LHCN-M2 (cell line): ENCODE measurements at places on chromosomes 4 and X. TPM values are rescaled to one million over a fixed set of nuclear protein-coding genes. Genes with fewer than 3 reads are reported as not detected.

The SYN1 gene
- total RNA-seq, result 0.17 and 0.51 TPM in 2 replicates

The AFP gene
- total RNA-seq, result 0.58 TPM in 1 of 2 replicates, not detected in the other

DNA sequence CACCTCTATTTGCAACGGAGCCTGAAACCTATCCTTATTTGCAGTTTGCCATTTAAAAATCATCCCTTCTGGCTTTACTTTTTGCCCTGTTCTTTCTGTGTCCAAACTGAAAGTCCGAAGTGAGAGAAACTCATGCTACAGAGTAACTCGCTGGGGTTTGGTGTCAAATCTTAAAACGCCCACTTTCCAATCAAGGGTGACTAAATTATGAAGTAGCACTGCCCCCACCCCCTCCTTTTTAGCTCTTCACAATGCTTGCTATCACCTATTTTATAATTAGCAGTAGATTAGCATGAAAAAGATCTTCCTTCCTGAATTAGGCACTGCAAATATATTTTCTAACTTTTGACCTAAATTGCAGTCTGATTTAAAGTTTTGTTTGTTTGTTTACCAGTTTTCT lies 52.5 kb downstream of the VGLL1 start:
- DNase-seq, result no peak

DNA sequence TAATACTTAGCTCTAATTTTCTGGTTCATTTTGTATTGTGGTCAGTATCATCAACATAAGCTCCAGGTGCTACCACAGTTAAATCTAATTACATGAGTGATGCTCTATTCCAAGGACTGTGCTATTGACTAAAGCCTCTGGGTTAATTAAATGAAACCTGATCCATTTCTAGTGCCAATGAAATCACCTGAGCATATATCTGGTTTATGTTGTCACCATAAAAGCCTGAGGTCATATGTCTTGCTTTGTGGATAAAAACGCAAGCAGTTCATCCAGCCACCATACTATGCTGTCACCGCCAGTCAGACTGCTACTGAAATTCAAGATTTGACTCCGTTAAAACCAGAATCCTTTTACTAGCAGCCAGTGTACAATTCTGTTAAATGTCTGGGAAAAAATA lies 64.2 kb upstream of the ZNF518B start:
- DNase-seq, result no peak

The TRAM1L1 gene
- total RNA-seq, result 6.9 TPM in 2 replicates

The MAGEC3 gene
- total RNA-seq, result 0.23 TPM in 1 of 2 replicates, not detected in the other

DNA sequence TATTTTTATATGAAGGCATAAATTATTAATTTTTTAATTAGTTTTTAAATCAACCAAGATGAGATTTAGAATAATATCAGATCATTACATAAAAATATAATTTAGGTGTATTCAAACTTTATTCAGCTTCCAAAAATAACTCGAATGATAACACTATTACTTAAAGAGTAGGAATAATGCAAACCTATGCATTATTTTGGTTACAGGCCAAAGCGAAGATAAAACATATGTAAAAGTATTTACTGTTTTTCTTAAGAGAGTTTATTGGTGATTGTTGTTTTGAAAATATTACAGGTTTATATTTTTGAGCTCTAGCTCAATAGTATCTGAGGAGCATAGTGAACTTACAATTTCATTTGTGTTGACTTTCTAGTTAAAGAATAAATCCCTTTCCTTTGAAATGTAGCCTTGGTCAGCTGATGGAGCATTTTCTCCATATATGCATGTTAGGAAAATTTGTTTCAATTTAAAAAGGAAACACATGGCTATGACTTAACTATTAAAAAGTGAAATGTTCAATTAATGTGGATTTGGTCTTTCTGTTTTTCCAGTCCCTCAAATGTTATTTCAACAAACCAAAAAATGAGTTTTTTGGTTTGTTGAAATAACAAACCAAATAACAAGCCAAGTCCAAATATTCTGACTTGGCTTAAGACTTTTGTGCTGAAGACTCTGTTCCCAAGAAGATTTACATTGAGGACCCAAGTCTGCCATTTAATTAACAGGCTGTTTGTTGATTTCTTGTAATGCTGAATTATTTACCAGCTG lies 346.9 kb downstream of the ARHGAP24 start:
- no peak for DNase-seq

DNA sequence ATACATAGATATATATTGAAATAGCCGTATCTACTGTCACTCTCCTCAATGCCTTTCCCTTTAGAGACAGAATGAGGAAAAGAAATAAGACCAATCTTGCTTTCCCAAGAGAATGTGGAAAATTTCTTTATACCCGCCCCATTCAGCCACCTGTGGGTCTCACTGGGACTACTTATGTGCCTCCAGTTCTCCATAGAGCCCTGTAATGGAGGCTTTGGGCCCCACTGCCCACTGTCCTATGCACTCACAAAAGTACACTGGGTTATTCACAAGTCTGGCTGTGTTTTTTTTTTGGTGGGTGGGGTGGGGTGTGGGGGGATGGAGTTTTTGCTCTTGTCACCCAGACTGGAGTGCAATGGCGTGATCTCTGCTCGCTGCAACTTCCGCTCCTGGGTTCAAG lies 70.4 kb upstream of the ELOVL6 start:
- no peak for DNase-seq

The LRIT3 gene
- total RNA-seq, result not detected in 2 replicates

The GPAT3 gene
- 1.5 and 2.3 TPM in 2 replicates for total RNA-seq

The DUX4 gene
- total RNA-seq, result not detected in 2 replicates

- DNase-seq, result no peak
These were observed 46.4 kb downstream of the SLC9A6 start for GRCh38 chrX:136031626-136032025.

GRCh38 chr4:145176641-145177432 lies 3.6 kb downstream of the OTUD4 start:
- peak; percentile 28 for DNase-seq

DNA sequence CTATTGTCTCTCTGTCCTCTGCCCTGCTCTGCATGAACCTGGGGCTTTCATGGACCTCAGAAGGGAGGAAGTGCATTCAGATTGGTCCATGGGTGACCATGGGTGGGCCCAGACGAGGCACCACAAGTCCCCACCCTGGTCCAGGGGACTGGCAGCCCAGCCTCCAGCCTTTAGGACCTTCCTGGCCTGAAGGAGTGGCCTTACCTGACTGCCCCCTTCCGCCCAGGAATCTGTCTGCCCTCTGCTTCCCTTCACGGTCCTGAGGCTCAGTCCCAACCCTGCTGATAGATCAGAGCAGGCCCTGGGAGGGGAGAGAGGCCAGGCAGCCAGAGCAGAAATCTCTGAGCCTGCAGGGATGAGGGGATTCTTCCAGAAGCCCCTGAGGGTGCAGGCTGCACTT lies 455.4 kb downstream of the PCDH18 start:
- DNase-seq, result no peak

The SSX1 gene
- total RNA-seq, result not detected in 2 replicates

The SPANXA1 gene
- not detected in 2 replicates for total RNA-seq

- DNase-seq, result no peak
These were observed 868 bp upstream of the GNL3L start for GRCh38 chrX:54529151-54529550.

GRCh38 chrX:49030283-49030682 lies 12.9 kb downstream of the TFE3 start:
- DNase-seq, result no peak

The ARMCX5 gene
- total RNA-seq, result 13.4 and 20.0 TPM in 2 replicates

The TCP11X2 gene
- total RNA-seq, result not detected in 2 replicates

The IL21 gene
- not detected in 2 replicates for total RNA-seq

GRCh38 chr4:188275686-188276085 lies 136.4 kb downstream of the TRIML1 start:
- no peak for DNase-seq

GRCh38 chrX:24133312-24133711 lies 16.2 kb upstream of the ZFX start:
- no peak for DNase-seq

GRCh38 chr4:187668526-187669082 lies 327.0 kb upstream of the ZFP42 start:
- DNase-seq, result peak; percentile 39

- no peak for DNase-seq
These were observed 95.7 kb upstream of the FRMPD4 start for GRCh38 chrX:12042615-12043014.

- DNase-seq, result no peak
These were observed 278.9 kb upstream of the SFRP2 start for GRCh38 chr4:154067786-154068185.

GRCh38 chrX:38804432-38804681 lies 3.1 kb downstream of the MID1IP1 start:
- DNase-seq, result no peak

DNA sequence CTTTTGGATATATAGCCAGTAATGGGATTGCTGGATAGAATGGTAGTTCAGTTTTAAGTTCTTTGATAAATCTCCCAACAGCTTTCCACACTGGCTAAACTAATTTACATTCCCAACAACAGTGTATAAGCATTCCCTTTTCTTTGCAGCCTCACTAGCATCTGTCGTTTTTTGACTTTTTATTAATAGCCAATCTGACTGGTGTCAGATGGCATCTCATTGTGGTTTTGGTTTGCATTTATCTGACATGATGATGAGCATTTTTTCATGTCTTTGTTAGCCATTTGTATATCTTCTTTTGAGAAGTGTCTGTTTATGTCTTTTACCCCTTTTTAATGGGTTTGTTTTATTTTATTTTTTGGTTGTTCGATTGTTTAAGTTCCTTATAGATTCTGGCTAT lies 13.3 kb downstream of the UBQLN2 start:
- DNase-seq, result peak; percentile 56

DNA sequence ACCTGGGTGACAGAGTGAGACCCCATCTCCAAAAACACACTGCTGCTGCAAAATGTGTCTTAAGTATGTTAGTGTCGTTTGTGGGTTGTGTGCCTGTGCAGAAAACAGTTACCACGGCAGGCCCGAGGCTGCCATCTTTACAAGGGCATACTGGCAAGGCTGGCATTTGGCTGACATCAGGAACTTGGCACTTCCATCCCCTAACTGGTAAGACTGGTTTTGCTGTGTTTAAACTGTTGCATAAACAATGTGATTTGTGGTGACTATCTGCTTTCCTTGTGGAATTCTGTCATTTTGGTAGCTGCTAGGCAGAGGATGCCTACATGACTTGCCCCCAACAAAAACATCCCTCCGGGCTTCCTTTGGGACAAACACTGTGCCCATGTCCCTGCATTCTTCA lies 12.3 kb downstream of the LRP2BP start:
- no peak for DNase-seq

GRCh38 chr4:78481180-78481579 lies 70.4 kb upstream of the ANXA3 start:
- peak; percentile 87 for DNase-seq

DNA sequence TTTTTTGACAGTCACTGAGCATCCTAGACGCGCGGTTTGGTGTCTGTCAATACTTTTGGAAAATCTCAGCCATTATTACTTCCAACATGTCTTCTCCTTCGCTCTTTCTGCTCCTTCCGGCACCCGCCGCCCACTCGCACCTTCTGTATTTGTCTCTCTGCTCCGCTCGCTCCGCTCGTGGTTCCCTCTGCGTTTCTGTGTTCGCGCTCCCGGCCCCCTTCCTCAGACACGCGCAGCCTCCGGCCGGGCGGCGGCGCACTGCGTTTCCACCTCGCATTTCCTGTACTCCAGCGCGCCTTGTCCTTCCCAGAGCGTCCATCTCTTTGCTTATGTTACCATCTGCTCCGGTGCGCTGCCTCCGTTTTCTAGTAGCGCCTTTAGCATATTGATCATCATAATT lies 21.1 kb downstream of the PDE6B start:
- no peak for DNase-seq

The SPARCL1 gene
- not detected in 2 replicates for total RNA-seq

- DNase-seq, result peak; percentile 56
These were observed 52.6 kb downstream of the FNIP2 start for GRCh38 chr4:158821228-158821971.

GRCh38 chr4:183945741-183946140 lies 40.6 kb downstream of the STOX2 start:
- no peak for DNase-seq

GRCh38 chr4:89123451-89123851 lies 12.1 kb downstream of the TIGD2 start:
- DNase-seq, result no peak

DNA sequence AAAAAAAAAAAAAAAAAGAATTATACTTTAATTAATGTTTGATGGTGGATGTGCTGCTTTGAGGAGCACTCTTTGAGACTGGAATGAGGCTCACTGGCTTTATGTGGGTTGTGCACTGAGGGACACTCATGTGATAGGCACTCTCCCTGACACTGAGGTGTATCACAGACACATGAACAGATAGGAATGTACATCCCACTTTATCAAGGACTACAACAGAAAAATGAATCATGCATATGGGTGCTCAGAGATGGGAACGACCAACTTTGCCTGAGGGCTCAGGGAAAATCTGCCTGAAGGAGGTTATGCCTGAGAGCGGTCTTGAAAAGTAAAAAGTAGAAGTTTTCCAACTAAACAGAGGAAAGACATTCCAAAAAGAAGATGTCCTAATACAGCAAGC lies 97.7 kb upstream of the RBPJ start:
- DNase-seq, result no peak

- no peak for DNase-seq
These were observed 20.5 kb upstream of the HOPX start for GRCh38 chr4:56701644-56702043.

- no peak for DNase-seq
These were observed 123.2 kb upstream of the SCML1 start for GRCh38 chrX:17613979-17614588.
